ENCODE measurements at places on chromosomes 11 and 22.

DNA sequence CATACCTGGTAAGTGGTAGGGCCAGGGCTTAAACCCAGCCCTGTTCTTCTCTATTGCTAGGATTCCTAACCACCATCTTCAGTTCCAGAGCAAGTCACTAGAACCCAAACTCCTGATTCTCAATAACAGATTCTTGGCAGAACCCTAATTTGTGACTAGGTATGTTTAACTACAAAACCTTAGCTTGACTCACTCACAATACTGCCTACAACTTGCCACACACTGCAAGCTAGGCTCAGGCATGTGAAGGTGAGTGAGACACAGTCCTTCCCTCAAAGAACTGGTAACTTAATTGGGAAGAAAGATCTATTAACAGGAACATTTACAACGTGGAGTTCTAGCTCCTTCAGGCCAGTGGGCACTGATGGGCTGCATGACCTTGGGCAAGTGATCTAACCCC, 14.5 kb upstream of the AMOTL1 start:
- no peak for DNase-seq

DNA sequence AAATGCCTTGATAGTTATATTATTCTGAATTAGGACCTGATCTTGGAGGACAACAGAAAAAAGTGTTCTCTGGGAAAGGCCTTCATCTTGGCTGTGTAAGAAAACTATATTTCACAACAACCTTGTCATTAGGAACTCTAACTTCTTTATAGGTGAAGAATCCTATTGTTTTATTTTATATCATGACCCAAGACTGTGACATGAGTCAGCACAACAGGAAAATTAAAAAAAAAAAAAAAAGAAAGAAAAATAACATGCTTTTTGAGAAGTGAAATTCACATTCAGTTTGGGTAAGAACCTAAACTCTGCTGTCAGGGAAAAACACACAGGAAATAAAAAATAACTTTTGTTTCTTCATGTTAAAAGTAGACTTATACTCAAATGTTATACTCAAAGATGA, 11.7 kb upstream of the FOLR2 start:
- no peak for DNase-seq

DNA sequence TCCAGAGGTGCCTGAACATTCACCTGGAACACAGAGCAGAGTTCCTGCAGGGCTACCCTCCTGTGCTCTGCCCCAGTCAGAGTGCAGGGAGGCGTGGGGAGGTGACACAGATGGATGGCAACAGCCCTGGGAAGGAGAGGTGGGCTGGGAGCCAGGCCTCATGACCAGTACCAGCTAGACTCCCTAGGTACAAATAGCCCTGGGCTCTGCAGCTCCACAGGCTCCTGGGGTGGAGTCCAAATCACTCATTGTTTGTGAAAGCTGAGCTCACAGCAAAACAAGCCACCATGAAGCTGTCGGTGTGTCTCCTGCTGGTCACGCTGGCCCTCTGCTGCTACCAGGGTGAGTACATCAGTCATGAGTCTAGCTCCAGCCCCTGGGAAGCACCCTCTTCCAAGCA, at the start of gene SCGB1D2:
TSS of gene SCGB1D2 (plus strand) at position 219 of the 400 bp plus-strand sequence. CDS start at position 288, 69 bp downstream.
- DNase-seq: no peak

- DNase-seq: no peak
These were observed 627.0 kb downstream of the KCNA4 start for GRCh38 chr11:29389793-29390192.

DNA sequence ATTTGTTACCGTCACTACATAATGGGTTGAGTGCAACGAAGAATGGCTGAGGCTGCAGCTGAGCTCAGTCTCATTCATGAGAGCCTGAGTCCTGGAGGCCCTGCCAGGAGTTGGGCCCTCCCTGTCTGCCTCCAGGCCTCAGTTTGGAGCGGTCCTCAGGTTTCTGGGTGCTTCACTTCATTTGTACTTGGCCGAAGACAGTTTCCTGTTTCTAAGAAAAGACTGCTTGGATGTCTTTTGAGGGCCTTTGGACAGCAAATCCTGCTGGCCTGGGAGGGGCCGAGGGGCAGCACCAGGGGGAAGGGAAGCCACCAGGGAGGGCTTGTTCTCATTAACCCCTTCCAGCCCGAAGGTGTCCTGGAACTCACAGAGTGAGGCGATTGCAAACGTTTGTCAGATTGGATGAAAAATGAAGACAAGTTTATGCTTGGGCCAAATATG, 163.1 kb downstream of the ETS1 start:
- peak; percentile 87 for DNase-seq

DNA sequence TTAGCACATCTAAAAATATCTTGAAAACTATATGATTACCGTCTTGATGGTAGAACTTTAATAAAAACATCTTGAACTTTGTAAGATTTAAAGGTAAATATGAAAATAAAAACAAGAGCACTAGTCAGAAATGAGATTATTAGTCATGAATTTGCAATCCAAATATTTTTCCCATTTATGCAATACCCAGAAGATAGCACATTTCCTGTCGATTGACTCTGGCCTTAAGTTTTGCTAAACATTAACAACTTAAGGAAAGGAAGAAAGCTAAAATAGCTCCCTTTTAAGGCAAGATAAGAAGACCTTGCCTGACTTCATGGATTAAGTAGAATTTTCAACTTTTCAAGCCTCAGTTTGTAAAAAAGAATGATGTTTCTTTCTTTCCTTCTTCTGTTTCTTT, 1374.7 kb upstream of the RAG2 start:
- DNase-seq: no peak

DNA sequence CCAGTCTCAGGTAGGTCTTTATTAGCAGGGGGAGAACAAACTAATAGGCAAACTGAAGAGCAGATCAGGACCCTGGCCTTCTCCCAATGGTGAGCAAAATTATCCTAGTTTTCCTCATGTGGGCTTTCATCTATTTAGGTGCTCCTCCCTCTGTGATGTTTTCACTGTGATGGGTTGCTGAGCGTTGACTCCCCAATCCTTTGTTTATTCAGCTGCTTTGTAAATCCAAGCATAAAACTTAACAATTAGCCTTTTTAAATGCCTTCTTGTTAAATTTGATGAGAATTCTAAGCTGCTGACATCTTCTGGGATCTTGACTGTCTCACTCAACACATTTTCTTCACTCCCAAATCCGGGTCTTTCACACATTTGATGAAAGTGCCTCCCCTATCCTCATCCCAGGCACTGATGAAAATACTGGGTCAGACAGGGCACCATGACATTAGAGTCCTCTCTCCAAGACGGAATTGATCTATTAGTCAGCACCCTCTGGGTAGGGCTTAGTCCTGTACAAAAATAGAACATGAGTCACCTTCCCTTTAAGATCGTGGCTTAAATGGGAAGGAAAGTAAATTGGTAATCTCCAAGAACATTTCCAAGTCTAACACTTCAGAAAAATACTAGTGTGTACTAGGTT, 199.3 kb upstream of the ISX start:
- no peak for DNase-seq

GRCh38 chr11:125941619-125942611, 3.9 kb upstream of the VSIG10L2 start:
- peak; percentile 60 for DNase-seq

DNA sequence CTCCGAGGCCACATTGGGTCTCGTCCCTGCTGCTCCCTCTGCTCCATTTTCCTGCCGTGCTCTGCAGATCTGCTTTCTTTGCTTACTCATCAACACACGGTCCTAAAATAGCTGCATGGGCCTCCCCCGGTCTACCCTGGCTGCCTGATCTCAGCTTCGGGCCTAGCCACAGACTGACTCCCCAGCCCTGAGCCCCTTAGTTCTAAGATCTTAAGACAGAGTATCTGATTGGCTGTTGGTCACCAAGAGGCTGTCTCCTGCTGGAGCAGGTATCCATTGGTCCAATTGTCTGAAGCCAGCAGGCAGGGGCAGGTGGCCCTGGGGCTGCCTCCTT, 53.7 kb upstream of the NECTIN1 start:
- DNase-seq: no peak

GRCh38 chr11:66580803-66581202, 12.1 kb downstream of the CCDC87 start:
- DNase-seq: no peak

DNA sequence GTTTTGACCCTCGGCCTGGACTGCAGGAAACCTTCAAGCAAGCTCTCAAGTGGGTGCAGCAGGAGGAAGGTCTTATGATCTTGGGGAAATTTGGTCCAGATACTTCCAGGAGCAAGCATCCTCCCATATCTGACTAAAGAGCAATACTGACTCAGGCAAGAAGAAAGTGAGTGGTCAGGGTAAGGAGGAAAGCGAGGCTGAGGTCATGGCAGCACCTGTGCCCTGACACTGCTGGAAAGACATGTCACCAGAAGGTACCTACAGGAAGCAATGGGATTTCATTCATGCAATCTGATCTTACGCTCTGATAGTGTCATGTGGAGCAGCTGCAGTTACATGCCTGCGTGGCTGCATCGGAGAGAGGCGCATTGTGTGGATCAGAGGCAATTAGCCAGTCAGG, 6.5 kb upstream of the TOP3B start:
- no peak for DNase-seq

- no peak for DNase-seq
These were observed 72.4 kb upstream of the FAT3 start for GRCh38 chr11:92152245-92152644.

DNA sequence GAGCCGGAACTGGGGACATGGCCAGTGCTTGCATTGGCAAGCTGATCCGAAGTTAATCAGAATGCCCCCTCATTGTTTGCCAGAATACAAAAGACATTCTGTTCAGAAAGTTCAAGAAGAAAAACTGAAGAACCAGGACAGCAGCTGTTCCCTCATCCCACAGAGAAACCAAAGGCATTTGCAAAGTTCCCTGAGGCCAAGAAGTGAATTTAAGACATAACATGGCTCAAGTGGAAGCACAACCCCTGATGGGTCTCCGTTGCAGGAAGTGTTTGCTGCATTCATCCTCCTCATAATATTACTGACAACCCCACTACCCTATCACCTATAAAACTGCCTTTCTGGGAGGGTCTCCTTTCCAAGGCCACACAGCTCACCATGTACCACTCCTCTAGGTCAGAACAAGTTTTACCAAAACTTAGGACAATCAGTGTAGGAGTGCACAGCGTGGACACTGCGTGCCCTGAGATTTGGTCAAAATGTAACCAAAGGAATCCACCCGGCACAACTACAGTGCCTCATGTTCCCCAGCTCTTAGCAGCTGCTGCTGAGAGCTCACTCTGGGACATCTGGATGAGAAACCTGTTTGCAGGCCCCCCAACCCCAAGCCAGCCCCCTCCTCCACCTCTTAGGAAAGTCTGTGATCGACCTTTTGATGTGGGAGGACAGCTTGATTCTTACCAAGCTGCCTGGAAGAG, 101.6 kb upstream of the AKIP1 start:
- DNase-seq: no peak

GRCh38 chr11:92224407-92225124, at the start of gene FAT3:
TSS of gene FAT3 (plus strand) at chr11:92224818. CDS start at chr11:92352113, 127,295 bp downstream.
- peak; percentile 68 for DNase-seq

DNA sequence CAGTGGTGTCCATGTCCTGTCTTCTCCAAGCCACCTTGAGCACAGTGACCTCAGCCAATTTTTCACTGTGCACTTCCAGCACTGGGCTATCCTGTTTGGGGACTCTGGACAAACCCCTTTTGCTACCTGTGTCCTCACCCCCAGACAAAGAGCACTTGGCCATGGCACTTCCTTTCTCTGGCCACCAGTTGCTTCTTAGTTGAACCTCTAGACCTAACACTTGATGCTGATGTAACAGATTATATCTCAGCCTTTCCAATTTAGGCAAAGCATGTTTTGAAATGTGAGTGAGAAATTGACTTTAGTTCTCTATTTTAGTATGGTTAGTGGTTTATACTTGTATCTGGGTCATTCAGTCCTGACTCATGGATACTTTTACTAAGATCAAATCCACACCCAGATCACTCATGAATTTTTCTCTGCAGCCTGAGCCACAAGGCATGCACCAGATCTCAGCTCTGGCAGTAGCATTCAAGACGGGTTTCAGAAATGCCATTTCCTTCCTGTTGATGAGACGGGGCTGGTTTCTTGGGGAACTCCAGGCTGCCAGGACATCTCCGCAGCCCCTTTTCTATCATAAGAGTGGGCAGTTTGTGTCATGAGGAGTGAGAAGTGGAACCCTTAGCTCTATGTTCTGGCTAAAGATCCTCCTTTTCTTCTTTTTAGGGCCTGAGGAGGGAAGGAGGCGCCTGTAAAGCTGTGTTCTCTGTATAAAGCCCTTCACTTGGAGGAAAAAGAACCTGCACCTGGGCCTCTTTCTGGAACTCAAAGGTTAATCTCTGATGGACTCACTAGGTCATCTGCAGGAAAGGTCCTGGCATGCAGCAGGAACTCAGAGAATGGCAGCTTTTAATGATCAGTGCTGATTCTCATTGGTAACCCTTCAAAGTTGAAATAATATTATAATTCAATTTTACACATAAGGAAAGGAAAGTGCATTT, 185.6 kb upstream of the TENM4 start:
- no peak for DNase-seq

GRCh38 chr11:35207471-35208403, 68.8 kb downstream of the CD44 start:
- DNase-seq: no peak

- DNase-seq: no peak
These were observed 14.5 kb downstream of the ART5 start for GRCh38 chr11:3627291-3627690.

GRCh38 chr22:42934338-42934737, 77.3 kb upstream of the ARFGAP3 start:
- DNase-seq: no peak

DNA sequence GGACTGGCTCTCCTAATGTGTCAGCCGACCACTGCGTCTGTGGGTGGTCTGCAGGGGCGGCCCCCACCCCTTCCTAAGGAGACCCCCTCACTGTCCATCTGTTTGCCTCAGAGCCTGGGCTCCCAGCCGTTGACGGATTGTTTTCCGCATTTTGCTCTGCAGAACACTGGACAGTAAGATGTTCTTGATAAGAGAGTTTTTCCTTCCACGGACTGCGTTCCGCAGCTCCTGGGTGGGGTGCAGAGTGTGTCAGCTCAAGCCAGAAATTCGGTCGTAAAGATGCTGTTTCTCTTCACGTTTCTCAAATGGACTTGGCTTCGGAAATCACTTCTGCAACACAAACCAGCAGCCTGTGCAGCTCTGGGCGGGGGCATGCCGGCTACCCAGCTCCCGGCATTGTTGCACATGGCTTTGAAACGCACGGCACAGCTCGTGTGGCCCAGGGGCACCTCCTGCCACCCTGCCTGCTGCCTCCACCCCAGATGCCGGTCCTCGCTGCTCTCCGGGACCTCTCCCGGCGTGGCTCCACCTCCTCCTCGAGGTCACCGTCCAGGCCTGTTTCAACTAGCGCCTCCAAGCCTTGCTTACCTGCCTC, 2.9 kb upstream of the MRGPRG start:
- DNase-seq: peak; percentile 54

- DNase-seq: no peak
These were observed 1374.9 kb downstream of the BRD1 start for GRCh38 chr22:48452766-48453165.

DNA sequence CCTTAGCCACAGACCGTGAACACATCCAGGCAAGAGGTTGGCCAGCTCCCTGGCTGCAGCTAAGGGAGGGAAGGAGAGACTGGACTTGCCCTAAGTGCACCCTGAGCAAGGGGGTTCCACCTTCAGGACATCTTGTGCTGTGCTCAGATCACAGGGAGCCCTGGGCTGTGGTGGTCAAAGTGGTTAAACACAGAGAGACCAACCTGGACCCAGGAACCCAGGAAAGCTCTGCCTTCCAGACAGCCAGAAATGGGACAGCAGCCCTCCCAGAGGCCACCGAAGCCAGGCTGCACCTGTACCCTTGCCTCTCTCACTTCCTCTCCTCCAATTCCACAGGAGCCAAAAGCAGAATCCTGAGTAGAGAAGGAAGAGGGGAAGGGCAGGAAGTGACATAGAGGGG, 105.2 kb upstream of the TMEM45B start:
- no peak for DNase-seq

GRCh38 chr11:6565325-6565724, 38.1 kb downstream of the RRP8 start:
- no peak for DNase-seq
